HL-60 (cell line): ENCODE measurements at places on chromosomes 5 and 9.
A peak's percentile ranks its signal among the peaks of the same experiment; 100 is the strongest.

- peak; percentile 6 for DNase-seq
Observed at GRCh38 chr9:128371630-128372117, 500 bp downstream of the URM1 start.

DNA sequence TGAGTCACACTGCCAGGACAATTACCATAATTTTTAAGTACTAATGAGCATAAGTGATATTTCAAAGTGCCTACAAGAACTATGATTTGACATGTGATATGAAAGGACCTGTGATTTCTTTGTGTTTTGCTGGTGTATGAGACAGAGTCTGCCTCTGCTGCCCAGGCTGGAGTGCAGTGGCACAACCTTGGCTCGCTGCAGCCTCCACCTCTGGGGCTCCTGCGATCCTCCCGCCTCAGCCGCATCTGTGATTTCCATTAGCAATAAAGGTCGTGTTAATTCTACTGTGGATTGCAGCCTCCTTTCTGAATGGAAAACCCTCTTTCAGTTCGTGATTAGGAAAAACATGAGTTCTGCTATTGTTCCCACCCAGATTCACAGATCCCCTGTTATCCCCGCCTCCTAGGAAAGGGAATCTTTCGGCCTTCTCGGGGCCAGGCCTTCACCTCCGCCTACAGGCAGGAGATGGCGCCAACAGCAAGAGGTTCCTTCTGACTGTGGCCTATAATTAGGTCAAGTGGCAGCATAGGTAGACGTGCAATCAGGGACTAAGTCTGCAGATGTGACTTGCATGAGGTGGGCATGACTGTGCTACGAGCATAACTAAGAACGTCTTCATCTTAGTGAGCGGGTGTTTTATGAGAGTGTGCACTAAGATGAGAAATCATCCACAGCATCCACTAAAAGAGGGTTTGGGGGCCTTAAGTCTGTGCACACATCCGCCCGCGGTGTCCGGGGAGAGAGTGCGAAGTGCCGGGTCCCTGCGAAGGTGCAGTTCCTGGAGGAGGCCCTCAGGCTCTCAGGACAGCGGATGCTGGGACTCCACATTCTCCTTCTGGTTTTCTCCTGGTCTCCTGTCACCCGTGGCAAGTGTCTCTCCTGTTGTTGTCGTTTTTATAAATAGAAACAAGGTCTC, 23.1 kb downstream of the TRIM7 start:
- DNase-seq, result no peak

- DNase-seq, result no peak
Observed at GRCh38 chr5:14131855-14132503, 11.2 kb upstream of the TRIO start.

- DNase-seq, result no peak
Observed at GRCh38 chr5:147410496-147411358, 99.1 kb downstream of the DPYSL3 start.

GRCh38 chr5:134563221-134563620, 37.8 kb downstream of the JADE2 start:
- DNase-seq, result no peak

- DNase-seq, result no peak
Observed at GRCh38 chr9:134386951-134387831, 60.9 kb downstream of the RXRA start.

GRCh38 chr9:72352911-72353388, 12.1 kb downstream of the ZFAND5 start:
- no peak for DNase-seq

DNA sequence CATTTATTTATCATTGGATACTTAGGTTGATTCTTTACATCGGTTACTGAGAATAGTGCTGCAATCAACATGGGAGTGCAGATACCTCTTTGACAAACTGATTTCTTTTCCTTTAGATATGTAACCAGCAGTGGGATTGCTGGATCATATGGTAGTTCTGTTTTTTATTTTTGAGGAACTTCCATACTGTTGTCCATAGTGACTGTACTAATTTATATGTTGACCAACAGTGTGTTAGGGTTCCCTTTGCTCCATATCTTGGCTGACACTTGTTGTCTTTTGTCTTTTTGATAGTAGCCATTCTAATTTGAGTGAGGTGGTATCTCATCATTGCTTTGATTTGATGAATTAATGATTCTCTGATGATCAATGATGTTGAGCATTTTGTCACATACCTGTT, 137.3 kb upstream of the PITX1 start:
- DNase-seq, result no peak

DNA sequence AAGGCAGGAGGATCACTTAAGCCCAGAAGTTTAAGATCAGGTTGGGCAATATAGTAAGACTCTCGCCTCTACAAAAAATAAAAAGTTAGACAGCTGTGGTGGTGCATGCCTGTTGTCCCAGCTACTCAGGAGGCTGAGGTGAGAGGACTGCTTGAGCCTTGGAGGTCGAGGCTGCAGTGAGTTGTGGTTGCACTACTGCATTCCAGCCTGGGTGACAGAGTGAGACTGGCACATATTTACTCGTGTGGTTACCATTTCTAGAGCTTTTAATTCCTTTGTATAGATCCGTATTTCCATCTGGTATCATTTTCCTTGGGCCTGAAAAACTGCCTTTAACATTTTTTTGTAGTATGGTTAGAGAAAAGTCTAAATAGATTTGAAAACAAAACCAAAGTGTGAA, 7.8 kb downstream of the IL6ST start:
- no peak for DNase-seq

GRCh38 chr5:24742334-24742733, 97.6 kb upstream of the CDH10 start:
- DNase-seq, result no peak

DNA sequence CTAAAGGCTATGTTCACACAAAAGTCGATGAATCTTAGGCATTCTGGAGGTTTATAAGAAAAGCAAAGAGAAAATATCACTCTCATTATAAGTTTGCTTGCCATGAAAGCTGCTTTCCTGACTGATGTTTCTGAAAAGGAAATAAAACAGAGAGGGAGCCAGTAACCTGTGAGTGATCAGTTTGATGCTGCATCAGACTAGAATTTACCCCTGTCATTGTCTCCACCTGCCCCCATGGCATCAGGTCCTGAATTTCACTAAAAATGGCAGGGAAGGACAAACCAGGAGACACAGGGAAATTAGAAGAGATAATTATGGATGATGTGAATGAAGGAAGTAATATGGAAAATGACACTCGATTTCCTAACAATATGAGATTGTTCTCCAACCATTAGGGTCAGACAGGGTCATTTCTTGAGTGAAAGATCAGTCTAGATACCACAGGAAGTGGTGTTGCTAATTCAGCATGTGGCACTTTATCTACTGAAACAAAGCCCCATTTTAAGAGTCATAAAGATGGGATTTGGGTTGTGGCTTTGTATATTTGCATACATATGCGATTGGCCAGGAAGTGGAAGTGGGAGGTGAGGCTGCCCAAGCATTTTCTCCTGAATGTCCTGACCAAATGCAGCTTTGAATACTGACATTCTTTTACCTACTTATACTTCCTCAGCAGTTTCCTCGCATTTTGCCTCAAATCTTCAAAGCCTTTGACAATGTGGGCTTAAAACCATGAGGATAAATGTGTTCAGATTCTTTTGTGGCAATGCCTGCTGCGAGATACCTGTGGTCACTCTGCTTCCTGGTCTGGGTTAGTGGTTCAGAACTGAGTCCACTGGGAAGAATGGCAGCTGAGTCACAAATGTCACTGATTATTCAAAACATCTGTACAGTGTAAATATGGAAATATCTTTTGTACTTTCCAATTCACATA, 29.7 kb downstream of the MEGF10 start:
- no peak for DNase-seq

- no peak for DNase-seq
Observed at GRCh38 chr9:65403721-65404120, 118.7 kb upstream of the FOXD4L5 start.

DNA sequence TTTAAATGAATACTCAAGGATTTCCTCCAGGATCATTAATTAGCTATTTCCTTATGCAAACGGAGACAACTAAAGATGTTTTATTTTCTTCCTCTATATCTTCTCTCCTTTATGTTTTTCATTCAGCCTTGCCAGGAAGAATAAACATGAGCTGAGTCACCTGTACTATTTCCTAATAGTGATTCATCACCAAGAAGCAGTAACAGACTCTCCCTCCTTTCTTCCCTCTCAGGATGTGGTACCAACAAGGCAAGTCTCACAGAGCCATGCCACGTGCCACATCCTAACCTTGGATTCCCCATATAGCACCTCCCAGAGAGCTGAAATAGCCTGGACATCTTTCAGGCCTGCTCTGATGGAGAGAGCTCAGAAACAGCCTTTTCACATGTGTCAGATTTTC, 758.6 kb upstream of the DMAC1 start:
- DNase-seq, result no peak

GRCh38 chr5:59768152-59769040, 125.1 kb downstream of the PDE4D start:
- DNase-seq, result no peak

- DNase-seq, result no peak
Observed at GRCh38 chr5:90386099-90386710, 23.4 kb downstream of the CETN3 start.

DNA sequence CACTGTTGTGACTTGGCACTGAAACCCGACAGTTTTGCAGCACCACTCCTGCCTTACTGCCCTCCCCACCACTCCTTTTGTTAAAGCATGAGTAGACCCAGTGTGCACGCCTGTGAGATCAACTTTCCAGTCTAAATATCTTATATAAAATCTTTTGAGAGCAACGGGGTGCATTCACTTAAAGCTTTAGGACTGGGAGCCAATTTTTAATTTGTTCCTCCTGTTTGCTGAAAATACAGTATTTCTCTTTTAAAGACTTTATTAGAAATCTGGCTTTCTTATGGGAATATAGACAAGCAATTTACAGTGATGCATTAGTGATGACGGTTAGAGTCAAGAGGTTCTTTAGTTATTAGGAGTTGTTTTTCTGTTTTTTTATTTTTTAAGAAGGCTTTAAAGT, 397.5 kb downstream of the TMEM167A start:
- DNase-seq, result no peak

DNA sequence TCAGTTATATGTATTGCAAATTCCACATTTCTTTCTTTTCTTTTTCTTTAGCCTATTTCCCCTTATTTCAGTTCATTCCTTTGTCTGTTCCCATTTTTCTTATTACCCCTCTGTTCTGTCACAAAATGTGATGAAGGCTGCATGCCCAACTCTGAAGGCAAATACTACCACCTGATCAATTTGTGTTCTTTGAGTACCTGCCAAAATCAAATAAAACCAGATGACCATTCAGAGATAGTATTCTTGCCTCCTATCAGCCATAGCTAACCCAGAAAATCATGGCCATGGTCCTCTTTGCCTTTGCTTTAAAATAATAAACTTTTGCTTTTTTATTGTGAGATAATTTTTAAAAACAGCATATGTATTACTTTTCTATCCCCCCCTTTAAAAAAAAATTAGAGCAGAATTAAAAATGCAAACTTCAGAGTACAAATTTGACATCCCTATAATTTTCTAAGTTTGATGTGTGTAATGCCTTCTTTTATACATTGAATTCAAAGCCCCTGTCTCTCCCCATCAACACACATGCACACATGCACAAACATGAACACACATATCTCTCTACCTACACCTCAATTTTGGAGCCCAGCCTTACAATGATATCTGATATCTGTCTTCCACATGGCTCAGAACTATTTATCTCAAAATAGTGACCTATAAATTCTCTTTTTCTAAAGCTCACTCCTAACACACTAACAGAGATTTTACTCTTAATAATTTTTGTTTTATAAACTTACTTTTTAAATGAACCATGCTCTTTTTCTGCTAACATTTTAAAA, 3.5 kb downstream of the RFESD start:
- no peak for DNase-seq

DNA sequence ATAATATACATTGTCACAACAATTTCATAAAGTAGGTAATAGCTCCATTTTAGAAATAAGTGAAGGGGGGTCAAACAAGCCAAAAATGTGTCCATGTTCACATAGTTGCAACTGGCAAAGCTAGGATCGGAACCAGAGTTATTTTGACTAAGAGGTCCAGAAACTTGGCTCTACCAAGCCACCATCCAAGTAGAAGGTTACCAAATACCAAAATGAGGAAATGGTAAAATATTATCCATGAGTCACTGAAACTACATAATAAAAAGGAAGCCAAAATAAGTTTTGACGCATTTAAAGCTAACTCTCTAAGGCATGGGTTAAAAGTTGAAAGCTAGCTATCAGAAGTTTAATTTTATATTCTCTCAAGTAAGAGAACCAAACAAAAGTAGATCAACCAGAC, 886.9 kb upstream of the DMAC1 start:
- DNase-seq, result no peak

DNA sequence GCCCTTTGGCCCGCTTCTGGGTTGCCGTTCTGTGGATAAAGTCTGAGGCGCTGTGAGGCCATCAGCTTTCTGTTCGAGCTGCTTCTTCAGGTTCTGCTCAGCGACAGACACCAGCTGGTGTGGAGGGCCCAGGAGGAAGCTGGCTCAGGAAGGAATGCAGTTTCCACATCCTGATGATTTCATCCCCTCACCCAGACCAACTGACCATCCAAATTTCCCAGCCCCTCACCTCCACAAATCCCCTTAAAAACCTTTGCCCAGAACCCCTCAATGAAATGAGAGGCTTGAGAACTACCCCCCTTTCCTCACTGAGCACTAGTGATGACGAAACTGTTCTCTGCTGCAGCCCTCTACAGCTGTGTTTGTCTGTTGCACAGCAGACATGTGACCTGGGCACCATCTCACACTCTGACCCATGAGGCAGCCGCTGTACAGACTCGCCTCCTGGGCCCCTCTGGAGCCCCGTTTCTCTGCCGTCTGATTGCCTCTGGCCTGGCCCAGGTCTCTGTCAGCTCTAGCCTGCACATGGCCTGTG, 45.4 kb downstream of the SPATA31C2 start:
- peak; percentile 71 for DNase-seq

- DNase-seq, result no peak
Observed at GRCh38 chr5:10485142-10485795, 43.6 kb downstream of the ROPN1L start.

GRCh38 chr5:31283326-31283725, 89.8 kb downstream of the CDH6 start:
- no peak for DNase-seq

DNA sequence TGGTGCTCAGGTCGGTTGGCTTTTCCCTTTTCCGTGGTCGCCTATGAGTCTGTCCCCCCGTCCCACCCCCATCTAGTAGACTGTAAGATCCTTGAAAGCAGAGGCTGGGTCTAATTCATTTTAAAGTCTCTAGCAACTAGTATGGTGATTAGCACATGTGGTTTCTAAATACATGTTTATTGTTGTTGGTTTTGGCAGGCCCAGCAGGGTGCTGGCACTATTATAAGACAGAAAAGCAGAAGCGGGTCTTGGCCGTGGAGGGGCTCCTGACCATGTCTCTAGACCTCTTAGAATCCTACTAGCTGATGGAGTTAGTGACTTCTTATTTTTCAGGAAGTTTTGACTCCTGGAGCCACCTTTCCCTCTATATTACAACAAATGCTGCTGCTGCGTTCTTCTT, 61.5 kb upstream of the TNFSF8 start:
- DNase-seq, result no peak
